CD8-positive, alpha-beta memory T cell (primary cell): ENCODE measurements at places on chromosomes 5 and 9. TPM values are rescaled to one million over a fixed set of nuclear protein-coding genes. Genes with fewer than 3 reads are reported as not detected.

The TMEM171 gene
- total RNA-seq, result not detected

- DNase-seq, result no peak
- no peak overlapping the region for H3K4me3 ChIP-seq
- no peaks in the 10 kb centered on the region for H3K27me3 ChIP-seq
- H3K36me3 ChIP-seq, result no peaks in the 10 kb centered on the region
Measured at GRCh38 chr5:168850683-168851082, 271.5 kb upstream of the PANK3 start.

- no peaks in the 10 kb centered on the region for H3K36me3 ChIP-seq
- no peak overlapping the region for H3K27ac ChIP-seq
- no peak overlapping the region for H3K4me3 ChIP-seq
- DNase-seq, result no peak
Measured at GRCh38 chr5:40221255-40221654, 458.5 kb upstream of the PTGER4 start.

DNA sequence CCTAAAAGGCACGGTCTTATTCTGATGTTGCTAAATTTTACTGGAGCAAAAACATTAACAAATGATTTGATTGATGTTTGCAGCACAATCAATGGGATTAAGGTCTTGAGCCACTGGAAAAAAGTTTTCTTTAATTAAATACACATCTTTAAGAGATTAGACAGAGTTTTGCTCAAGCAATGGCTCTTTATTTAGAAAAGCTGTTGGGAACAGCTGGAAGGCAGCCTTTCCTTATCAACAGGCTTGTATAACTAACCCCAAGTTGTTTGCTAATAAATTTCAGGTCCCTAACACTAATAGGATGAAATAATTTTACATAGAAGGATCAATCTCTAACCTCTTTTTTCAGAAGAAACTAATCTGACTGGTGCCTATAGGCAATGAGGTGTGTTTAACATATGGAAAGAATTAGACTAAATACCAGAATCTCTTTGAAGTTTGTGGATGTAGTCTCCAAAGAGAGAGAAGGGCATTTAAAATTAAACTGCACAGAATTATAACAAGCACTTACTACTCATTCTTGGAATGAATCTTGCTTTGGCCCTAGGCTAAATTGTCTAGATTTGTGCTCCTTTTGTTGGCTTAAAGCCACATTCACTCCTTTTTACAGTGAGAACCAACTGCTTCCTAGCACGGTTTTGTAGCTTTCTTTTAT is 67.3 kb upstream of the TNFAIP8 start:
- peak overlapping the region; percentile 70 for H3K27ac ChIP-seq
- H3K27me3 ChIP-seq, result no peaks in the 10 kb centered on the region
- no peak for DNase-seq
- peaks cover 92% of the 10 kb centered on the region for H3K4me1 ChIP-seq

- DNase-seq, result no peak
- H3K4me1 ChIP-seq, result no peaks in the 10 kb centered on the region
- no peaks in the 10 kb centered on the region for H3K36me3 ChIP-seq
- H3K27me3 ChIP-seq, result no peaks in the 10 kb centered on the region
Measured at GRCh38 chr5:89572696-89573095, 689.7 kb upstream of the MEF2C start.

DNA sequence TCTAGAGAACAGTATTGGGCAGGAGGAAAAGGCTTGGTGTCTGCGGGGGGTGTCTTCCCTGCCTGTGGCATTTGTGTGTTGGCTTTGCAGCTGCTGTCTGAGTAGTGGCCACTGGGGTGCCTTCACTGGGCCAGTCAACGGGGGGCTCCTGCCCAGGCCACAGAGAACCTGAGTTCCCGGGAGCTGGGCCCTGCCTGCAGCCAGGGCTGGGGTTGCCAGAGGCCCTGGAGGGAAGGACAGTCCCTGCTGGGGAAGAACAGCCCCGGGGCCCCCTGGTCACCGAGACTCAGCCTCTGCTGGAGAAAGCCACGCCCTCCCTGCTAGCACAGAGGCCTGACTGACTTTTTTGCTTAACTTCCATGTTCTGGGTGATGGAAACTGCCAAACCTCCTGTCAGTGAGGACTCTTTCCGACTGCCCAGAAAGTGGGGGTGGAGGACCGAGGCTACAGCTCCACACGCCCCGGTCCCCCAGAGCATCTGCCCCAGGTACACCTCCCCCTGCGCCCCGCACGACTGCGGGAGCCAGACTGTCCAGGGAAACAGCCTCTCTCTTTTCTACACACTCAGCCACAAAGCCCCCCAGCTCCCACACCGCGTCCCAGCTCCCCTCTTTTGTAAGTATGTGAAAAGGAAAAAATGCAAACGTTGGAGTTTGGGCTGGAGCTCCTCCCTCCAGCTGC is 133.4 kb downstream of the DAB2IP start:
- no peaks in the 10 kb centered on the region for H3K27me3 ChIP-seq
- no peak overlapping the region for H3K27ac ChIP-seq
- DNase-seq, result no peak

The CBY3 gene
- total RNA-seq, result 0.91 TPM

- no peak overlapping the region for H3K4me3 ChIP-seq
- H3K27ac ChIP-seq, result no peak overlapping the region
- peaks cover 9% of the 10 kb centered on the region for H3K4me1 ChIP-seq
- no peaks in the 10 kb centered on the region for H3K36me3 ChIP-seq
- peak; percentile 74 for DNase-seq
- H3K27me3 ChIP-seq, result no peaks in the 10 kb centered on the region
Measured at GRCh38 chr9:112097712-112098688, 77.1 kb downstream of the SUSD1 start.

DNA sequence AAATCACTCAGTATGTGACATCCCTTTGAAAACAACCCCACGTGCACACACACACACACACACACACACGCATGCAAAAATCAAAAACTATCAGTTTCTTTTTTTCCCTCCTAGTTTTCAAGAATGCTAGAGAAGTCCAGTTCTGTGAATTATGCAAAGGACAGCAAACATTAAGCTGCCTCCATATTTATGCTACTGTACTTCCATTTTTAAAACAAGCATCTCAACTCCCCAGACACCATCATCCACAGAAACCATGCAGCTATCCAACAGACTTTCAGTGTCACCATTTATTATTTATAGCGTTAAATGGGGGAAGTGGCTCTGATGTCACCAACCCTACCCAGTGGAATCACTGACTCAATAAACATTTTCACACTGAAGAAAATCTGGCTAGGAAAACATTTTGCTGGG is 1.6 kb downstream of the FBXW11 start:
- no peak for DNase-seq
- peaks cover 62% of the 10 kb centered on the region for H3K4me1 ChIP-seq
- H3K27me3 ChIP-seq, result no peaks in the 10 kb centered on the region
- peak overlapping the region; percentile 97 for H3K27ac ChIP-seq
- no peaks in the 10 kb centered on the region for H3K36me3 ChIP-seq

GRCh38 chr5:140205216-140205615 is 30.2 kb downstream of the CYSTM1 start:
- no peak for DNase-seq
- H3K27me3 ChIP-seq, result no peaks in the 10 kb centered on the region

DNA sequence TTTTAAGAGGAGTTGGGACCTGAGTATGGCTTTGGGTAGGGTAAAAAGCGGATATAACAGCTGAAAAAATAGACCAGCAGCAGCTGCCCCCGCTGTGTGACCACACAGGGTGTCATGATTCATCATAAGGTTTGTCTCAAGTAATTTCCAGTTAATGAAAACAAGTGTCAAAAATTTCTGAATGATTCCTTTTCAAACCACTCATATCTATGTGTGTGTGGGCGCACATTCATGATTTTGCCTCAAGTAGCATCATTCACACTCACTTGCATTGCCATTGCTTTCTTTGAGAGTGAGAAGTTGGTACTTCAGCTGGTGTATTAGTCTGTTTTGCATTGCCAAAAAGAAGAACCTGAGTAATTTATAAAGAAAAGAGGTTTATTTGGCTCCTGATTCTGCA is 12.1 kb upstream of the TNFAIP8 start:
- DNase-seq, result peak; percentile 27
- peaks cover 95% of the 10 kb centered on the region for H3K4me1 ChIP-seq
- no peaks in the 10 kb centered on the region for H3K36me3 ChIP-seq
- H3K27ac ChIP-seq, result no peak overlapping the region
- H3K27me3 ChIP-seq, result no peaks in the 10 kb centered on the region

GRCh38 chr5:113764382-113764781 is 250.9 kb downstream of the YTHDC2 start:
- no peak overlapping the region for H3K4me3 ChIP-seq
- DNase-seq, result no peak
- H3K4me1 ChIP-seq, result no peaks in the 10 kb centered on the region
- H3K27me3 ChIP-seq, result no peaks in the 10 kb centered on the region
- H3K27ac ChIP-seq, result no peak overlapping the region

The SLC4A9 gene
- total RNA-seq, result not detected

DNA sequence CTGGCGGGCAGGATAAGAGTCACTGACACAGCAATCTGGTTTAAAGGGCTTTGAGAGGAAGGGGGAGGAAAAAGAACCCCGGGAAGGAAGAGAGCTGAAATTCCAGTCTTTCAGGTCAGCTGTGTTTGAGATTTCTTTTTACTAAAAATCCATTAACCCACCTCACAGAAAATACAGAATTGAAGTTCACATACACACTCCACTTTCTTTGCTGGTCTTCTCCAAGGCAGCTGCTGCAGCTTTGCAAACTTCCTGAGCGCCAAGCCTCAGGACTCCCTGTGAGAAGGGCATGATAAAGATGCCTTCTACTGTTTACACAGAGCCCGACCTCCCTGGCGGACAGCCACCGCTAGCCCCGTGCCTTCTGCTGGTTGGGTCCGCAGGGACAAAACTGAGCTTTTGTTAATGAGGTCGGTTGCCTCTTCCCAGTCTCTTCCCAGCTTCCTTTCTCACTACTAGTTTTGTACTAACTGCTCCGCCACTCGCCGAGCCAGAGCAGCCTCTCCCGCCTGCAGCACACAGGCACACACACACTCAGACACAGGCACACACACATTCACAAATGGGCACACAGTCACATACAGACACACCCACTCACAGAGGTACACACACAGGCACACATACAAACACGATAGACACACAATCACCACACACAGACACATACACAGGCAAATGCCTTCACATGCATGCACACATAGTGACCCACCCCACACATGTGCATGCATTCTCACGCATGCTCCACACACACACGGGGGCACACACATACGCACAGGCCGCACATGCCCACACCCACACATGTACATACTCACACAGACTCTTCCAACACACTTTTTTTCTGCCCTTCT is at the start of gene FREM1:
TSS of gene FREM1 (minus strand) at position 468 of the 845 bp plus-strand sequence. CDS start 41,451 bp downstream, outside the sequence.
- no peaks in the 10 kb centered on the region for H3K4me1 ChIP-seq
- no peak for DNase-seq
- no peak within 1 kb of the TSS for H3K4me3 ChIP-seq
- no peaks in the 10 kb centered on the region for H3K36me3 ChIP-seq
- H3K27me3 ChIP-seq, result no peaks in the 10 kb centered on the region

DNA sequence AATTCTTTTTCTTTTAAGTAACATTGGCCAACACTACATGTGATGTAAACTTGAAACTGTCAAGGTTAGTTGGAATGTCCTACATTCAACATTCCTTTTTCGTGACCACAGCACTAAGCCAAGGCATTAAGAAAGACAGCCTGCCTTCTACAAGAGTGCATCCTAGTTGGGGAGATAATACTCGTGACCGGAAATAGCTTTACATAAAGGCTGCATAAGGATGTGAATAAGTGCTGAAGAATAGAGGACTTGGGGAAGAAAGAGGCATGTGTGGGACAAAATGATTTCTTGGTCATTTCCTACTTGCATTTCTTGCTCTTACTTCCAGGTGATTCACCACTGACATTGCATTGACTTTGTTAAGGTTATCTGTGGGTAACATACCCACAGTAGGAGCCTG is 282.0 kb downstream of the DMRT2 start:
- no peaks in the 10 kb centered on the region for H3K36me3 ChIP-seq
- no peak overlapping the region for H3K4me3 ChIP-seq
- H3K4me1 ChIP-seq, result no peaks in the 10 kb centered on the region
- H3K27ac ChIP-seq, result no peak overlapping the region
- H3K27me3 ChIP-seq, result no peaks in the 10 kb centered on the region

The C5orf58 gene
- not detected for total RNA-seq

DNA sequence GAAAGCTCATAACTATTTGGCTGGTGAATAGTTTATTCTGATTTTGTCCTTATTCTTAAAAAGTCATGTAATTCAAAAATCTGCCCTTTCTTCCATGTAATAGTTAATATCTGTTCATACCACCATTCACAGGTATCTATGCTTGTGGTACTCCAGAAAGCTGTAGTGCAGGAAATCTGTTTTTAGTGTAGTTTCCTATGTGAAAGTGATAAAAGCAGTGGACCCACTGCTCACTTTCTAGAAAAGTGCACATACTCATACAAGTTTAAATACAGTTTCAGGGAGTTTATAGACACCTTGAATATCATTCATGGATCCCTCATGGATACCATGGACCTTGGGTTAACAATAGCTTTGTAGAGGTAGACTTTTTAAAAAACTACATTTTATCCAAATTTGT is 20.2 kb downstream of the PBX3 start:
- DNase-seq, result no peak
- H3K27ac ChIP-seq, result no peak overlapping the region
- no peak overlapping the region for H3K4me3 ChIP-seq
- no peaks in the 10 kb centered on the region for H3K36me3 ChIP-seq
- no peaks in the 10 kb centered on the region for H3K27me3 ChIP-seq

DNA sequence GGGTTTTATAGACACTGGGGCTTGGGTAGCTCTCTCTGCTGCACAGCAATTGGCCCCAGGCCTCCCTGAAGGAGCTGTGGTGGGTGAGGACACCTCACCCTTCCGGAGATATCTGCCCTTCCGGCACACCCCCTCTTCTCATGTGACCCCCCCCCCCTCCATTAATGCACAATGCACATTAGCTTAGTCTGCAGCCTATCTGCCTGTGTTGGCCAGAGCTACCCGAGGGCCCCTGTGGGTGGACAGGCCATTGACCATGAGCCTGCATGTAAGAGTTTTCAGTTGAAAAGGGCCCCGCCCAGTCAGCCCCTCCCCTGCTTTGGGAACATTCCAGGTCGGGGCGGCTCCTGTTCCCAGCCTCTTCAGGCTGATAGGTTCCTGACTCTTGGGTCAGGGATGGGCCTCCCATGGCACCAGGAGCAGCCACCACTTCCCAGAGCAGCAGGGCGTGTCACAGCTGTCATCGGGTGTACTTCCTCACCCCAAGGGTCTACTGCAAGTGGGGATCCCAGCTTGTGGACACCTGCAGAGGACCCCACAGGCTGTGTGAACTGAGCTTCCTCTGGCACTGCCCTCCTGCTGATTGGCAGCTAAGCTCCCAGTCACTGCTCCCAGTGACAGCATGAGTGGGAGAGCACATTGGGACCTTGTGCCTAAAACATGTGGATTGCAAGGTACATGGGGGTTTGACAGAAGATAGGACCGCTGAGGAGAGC is 17.8 kb downstream of the PHF2 start:
- no peak for DNase-seq
- H3K4me3 ChIP-seq, result no peak overlapping the region
- H3K36me3 ChIP-seq, result no peaks in the 10 kb centered on the region
- H3K4me1 ChIP-seq, result peaks cover 36% of the 10 kb centered on the region

The FAM170A gene
- total RNA-seq, result not detected
